ENCODE measurements at places on chromosomes 1 and 21. TPM values are rescaled to one million over a fixed set of nuclear protein-coding genes. Genes with fewer than 3 reads are reported as not detected.

The NPHS2 gene
- not detected for total RNA-seq

The MIS18A gene
- total RNA-seq: 8.7 TPM

The FMO1 gene
- total RNA-seq: 0.37 TPM

The LCE3A gene
- not detected for total RNA-seq

The CLCA1 gene
- under 0.01 TPM for total RNA-seq

The TRIM17 gene
- total RNA-seq: 0.33 TPM

The ATAD3C gene
- total RNA-seq: not detected

The NR1I3 gene
- total RNA-seq: not detected

The CFAP74 gene
- total RNA-seq: not detected

The SLAMF9 gene
- not detected for total RNA-seq

The HSD3B1 gene
- total RNA-seq: not detected

The PKP1 gene
- 0.55 TPM for total RNA-seq

The LYSMD1 gene
- 5.6 TPM for total RNA-seq

All from uterine smooth muscle cell (primary cell).